ENCODE measurements at places on chromosomes 6 and 20.

- no peak for DNase-seq
Observed at GRCh38 chr6:37283671-37284151, 25.8 kb upstream of the TMEM217 start.

DNA sequence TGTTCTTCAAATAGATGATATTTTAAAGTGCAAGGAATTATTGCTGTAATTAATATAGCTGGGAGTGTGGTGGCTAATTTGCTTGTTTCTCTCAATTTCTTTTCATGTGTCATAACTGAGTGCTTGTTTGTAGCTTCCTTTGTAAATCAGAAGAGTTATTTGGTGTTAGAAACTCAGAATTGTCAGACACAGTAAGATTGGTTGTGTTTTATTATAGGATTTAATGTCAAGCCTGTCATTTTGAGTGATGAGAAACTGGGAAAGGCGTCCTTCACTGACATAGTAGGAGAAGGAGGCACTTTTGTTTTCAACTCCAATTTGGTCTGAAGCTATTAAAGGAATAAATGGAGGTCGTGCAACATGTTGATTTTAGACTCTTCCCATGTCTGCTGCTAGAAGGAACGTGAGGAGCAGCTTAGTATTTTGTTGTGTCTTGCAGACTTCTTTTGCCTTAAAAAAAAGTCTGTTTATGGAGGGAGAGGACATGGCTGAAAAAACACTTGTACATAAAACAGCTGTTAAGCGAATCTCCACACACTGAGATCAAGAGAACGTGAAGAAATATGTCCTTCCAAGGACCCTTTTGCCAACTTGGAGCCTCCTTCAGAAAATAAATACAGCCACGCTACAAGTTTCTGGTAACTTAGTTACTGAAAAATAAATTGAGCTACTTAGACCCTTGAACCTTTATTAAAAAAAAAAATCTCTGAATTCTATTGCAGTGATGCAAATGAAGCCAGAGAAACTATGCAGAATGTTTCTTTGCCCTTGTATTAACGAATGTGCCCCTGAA is 59.5 kb downstream of the BMP6 start:
- no peak for DNase-seq

DNA sequence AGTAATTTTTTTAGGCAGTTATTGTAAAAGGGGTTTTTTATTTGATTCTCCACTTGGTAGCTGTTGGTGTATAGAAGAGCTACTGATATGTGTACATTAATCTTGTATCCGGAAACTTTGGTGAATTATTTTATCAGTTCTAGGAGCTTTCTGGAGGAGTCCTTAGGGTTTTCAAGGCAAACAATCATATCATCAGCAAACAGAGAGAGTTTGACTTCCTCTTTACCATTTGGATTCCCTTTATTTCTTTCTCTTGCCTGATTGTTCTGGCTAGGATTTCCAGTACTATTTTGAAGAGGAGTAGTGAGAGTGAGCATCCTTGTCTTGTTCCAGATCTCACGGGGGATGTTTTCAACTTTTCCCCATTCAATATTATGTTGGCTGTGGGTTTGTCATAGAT is 28.0 kb upstream of the TNFAIP3 start:
- DNase-seq: no peak

DNA sequence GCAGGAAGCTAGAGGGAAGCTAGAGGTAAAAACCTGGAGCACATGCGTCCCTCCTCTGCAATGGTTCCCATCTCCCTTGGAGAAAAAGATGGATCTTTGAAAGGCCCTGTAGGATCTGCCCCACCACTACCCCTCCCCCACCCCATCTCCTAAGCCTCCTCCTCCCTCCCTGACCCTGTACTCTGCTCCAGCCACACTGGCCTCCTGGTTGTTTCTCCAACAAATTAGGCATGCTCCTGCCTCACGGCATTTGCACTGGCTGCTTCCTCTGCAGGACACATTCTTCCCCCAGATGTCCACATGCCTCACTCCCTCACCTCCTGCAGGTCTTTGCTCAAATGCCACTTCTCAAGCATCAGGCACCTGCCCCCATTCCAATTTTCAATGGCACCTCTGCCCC is 45.5 kb downstream of the UBE2V1 start:
- no peak for DNase-seq

- DNase-seq: no peak
Observed at GRCh38 chr6:21586740-21587178, 6.8 kb upstream of the SOX4 start.

GRCh38 chr6:373773-374724 is 17.5 kb upstream of the IRF4 start:
- DNase-seq: no peak

GRCh38 chr6:57048577-57048976 is 2.1 kb downstream of the KIAA1586 start:
- no peak for DNase-seq

DNA sequence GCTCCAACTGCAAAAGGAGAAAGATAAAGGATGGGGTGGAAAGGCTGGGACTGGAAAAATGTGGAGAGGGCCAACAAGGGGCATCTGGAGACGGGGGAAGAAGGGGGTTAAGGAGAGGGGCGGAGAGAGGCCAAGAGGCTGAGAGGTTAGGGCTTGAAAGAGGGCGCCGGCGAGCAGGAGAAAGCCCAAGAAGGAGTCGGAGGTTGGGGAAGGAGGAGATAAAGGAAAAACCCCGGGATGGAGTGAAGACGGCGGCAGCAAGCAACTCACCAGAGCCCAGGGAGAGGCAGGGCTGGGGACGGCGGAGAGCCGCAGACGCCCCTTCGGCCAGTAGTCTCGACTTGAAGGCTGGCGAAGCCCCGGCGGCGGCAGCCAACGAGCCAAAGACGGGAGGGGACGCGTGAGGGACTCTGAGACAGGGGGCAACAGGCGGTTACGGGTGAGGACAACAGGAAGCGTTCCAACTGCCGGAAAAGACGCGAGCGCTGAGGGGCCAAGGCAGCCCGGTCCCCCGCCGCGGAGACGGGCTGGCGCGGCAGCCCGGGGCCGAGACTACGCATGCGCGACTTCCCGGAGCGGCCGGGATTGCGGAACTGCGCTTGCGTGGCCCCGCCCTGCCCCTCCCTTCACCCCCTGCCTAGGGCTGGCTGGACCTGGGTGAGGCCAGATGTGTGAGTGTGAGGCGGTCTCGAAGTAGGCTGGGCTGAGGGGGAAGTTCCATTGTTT is at the start of gene STK38:
STK38 (minus strand) TSS at position 560 of the 726 bp plus-strand sequence. CDS start 7,277 bp downstream, outside the sequence.
- peak; percentile 95 for DNase-seq

DNA sequence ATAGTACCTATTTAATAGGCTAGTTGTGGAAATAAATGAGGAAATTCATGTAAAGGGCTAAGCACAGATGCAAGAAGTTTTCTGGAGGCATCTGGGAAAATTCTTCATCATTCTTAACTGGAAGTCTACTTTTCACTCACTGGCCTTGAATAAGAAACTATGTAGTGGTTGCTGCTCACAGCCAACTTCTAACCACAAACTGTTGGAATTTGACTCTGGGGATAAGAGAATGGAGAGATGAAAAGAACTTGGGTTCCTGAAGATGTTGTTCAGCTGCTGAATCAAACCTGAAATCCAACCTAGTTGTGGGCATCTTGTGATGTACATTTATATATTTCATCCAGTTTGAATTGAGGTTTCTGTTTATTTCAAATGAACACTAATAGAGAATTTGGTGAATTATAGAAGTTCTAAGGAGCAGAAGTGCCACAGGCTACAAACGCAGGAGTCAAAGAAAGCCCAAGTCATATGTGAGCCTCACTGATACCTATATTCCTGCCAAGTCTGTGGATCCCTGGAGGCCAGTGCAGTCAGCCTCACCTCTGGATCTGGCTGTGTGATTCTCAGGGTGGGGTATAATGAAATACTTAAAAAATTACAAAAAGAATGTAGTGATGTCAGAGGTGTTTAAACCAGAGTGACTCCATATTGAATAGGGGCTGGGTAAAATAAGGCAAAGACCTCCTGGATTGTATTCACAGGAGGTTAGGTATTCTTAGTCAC is 18.7 kb upstream of the MEI4 start:
- DNase-seq: no peak

DNA sequence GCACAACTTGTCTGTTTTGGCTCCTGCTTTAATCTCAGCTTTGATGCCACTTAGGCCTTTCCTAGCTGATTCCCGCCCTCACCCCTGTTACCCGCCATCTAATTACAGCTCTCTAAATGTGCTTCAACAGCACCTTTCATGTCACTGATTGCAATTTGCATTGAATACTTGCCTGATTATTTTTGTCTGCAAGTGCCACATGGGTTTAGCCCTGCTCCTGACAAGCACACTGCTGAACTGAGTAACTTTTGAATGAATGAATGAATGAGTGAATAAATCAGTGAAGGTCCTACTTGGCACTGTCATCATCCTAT is 591 bp upstream of the DCBLD1 start:
- DNase-seq: no peak

DNA sequence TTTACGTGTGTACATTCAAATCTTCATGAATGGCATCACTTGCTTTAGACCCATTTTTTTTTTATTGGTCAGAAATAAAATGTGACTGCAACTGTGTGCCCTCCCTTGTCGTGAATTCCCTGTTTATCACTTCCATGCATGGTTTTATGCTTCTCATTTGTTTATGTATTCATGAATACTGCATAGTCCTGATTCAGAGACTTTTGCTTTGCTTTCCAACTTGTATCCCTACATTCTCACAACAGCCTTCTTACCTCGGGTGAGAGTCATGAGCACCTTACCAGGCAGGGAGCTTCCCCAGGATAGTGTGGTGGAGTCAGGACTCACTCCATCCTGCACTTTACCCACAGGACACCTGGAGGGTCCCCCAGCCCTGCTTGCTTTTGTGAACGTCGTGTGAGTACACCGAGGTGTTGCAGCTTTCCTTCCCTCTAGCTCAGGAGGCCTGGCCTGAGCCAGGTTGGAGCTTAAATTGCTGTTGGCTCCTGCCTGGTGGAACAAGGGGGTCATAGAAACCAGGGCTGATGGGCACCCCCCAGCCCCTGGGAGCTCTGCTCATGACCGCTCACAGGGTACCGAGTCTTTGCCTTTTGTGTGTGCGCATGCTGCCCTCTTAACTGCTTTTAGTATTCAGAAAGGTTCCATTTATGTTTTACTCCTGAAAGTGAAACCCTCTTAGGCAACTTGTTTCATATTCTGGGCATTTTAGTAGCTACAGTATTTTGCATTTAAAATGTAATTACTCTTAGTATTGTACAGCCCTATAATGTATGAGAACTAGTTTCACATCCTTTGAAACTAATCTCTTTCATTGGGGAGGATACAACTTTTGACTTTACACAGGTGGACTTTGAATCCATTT is 66.0 kb downstream of the CDS2 start:
- DNase-seq: no peak

DNA sequence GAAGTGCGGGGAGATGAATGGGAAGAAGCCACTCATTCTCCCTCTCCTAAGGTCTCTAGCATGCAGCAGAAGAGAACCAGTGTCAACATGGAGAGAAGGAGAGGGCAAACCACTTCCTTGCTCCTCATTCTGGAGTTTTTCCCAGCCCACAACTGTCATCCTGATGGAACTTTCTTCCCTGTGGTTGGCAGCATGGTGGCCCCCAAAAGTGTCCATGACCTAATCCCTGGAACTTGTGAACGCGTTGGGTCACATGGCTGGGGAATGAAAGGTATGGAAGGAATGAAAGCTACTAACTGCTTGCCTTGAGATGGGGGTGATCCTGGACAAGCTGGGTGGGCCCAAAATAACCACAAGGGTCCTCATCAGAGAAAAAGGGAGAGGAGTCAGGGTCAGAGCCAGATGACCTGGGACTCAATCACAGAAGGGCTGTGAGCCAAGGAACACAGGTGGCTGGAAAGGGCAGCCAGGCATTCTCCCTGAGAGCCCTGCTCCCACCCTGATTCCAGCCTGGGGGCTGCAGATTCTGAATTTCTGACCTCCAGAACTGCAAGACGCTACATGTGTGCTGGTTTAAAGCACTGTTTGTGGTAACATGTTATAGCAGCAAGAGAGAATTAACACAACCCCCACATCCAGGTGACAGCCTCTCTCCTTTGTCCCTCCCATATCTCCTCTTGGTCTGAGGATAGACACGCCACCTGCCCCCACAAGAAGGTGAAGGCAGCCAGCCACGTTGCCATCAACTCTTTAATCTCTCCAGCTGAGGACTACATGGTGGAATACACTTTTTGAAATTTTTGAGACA is 63.2 kb downstream of the PYGB start:
- no peak for DNase-seq

GRCh38 chr6:44667226-44667625 is 279.7 kb downstream of the CDC5L start:
- DNase-seq: no peak

DNA sequence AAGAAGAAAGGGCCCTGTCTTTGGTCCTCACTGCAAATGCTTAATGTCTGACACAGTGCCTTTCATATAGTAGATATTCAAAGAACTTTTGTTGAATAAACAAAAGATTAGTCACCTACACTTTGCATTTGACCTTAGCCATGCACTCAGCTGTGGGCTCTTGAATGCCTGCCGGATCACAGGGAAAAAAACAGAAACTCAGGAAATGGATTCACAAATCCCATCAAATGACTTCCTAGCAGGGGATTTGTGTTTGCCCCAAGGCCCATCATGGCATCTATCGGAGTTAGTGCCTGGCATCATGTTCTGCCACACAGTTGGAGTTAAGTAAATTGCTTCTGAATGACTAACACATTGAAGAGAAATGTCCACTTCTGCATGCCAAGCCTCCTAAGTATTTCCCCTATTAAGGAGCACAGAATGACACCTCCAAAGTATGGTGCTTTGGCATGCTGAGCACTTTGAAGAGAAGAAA is 72.3 kb upstream of the DST start:
- no peak for DNase-seq

DNA sequence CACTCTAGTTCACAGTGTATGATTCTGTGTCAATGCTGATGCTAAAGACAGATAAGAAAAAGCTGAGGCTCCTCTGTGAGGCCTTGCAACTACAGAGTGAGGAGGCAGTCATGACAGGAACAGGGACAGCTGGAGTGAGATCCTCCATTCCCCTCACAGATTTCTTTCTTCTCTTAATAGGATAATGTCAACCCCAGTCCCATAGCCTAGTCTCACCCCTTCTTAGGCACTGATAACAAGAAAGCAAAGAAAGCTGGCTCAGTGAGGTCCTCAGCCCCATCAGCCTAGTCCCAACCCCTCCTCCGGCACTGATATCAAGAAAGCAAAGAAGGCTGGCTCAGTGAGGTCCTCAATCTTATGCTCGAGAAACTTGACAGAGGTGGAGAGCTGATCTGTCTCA is 2.1 kb upstream of the PTCHD4 start:
- no peak for DNase-seq

- DNase-seq: no peak
Observed at GRCh38 chr6:26358511-26358981, 6.5 kb upstream of the BTN3A2 start.

DNA sequence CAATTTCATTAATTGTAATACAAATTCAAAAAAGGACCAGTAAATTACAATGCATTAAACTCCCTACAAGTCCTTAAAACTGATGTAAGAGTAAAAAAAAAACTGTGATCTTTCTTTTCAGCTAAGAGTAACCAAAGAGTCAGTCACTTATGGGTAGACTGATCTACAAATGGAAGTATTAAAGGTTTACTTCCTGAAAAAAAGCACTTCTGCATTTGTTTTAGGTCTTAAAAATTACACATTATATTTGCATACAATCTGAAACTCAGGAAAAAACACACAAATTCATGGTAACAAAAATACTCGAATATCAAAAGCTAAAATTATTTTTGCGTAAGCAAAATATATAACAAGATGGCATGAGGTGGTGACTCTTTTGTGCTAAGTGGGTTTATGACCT is 23.5 kb downstream of the USP49 start:
- no peak for DNase-seq
